ENCODE measurements at places on chromosomes 1 and 21.

- DNase-seq: no peak
Observed at GRCh38 chr1:76158126-76158525, 83.6 kb downstream of the ST6GALNAC3 start.

GRCh38 chr1:216462066-216462775 is 39.0 kb upstream of the USH2A start:
- no peak for DNase-seq

DNA sequence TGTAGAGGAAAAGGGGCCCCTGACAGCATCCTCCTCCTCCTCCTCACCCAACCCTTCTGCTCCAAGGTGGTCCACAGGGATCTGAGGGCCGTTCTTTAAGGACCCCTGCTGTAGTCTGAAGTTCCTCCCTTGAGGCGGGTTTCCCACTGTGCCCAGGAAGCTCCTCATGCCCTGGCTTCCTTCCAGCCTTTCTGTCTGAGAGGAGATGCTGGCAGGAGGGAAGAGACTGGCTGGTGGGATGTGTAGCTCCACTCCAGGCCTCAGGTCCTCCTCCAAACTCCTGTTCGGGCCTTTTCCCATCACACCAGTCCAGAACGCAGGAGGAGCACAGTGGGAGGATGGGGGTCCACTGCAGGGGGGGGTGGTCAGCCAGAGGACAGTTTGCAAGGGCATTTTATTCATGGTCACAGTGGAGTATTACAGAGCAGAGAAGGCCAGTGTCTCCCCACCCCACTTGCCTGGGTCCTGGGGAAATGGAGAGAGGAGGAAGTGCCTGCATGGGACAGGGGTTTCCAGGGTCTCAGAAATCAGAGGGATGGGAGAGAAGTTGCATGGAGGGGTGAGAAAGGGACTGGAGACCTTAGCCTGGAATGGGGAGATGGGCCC is 7.8 kb downstream of the ETV3L start:
- DNase-seq: no peak

DNA sequence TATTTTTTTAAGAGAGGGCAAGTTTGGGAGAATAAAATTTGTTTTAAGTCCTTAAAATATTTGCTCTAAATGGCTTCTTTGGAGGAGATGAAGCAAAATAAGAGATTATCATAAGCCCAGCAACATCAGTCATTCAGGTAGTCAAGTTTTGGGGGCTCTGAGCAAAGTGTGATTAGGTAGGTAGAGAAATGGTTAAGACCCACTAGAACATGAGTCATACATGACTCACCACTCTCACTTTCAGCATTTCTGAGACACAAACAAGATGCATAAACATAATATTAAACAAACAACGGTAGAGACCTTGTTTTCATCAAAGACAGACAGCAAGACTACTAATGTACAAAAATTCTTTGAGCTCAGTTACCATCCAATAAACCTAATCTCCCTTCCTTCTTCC is 272.2 kb downstream of the LMO4 start:
- DNase-seq: no peak

DNA sequence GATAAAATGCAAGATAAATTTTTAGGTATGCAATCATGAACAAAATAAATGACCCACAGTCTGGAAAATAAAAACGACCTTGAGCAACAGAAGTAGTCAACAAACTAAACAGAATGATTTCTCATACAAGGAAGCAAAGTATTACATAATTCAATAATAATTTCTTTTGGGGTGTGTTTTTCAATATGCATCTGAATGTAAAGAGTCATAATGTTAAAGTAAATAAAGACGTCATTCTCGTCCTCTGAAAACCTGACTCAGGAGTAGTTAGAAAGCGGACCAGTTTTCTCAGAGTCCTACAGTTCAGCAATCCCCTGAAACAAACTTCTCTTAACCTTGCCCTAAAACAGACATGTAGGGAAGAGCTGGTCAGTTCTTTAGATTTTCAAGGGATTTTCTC is 18.6 kb downstream of the CDC42BPA start:
- DNase-seq: no peak

- no peak for DNase-seq
Observed at GRCh38 chr1:42736571-42737200, 3.4 kb downstream of the CLDN19 start.

GRCh38 chr1:34125721-34126380 is 39.2 kb downstream of the CSMD2 start:
- no peak for DNase-seq

DNA sequence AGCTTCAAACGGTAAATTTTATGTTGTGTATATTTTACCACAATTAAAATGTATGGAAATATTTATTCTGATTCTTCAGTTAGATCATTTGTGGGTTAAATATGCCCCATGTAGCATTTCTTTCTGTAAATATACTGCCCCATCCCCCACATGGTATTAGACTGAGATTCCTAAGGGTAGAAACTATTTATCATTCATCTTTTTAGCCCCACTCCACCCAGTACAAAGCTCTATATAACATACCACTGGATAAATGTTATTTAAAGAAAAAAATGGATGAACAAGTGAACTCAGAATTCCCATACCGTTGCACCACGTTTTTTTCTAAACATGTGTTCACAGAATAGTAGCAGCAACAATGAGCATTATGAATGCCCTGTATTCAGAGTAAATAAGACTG is 234.0 kb upstream of the IRF2BP2 start:
- DNase-seq: no peak

DNA sequence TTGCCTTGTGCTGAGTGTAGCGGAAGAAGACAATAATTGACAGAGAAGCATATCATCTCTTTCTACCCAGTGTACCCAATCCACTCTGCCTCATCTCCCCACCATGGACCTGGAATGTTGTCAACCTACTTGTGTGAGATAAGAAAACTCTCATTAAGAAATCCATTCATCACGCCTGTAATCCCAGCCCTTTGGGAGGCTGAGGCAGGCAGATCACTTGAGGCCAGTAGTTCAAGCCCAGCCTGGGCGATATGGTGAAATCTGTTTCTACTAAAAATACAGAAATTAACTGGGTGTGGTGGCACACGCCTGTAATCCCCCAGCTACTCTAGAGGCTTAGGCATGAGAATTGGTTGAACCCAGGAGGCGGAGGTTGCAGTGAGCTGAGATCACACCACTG is 209.6 kb downstream of the PBX1 start:
- DNase-seq: no peak

DNA sequence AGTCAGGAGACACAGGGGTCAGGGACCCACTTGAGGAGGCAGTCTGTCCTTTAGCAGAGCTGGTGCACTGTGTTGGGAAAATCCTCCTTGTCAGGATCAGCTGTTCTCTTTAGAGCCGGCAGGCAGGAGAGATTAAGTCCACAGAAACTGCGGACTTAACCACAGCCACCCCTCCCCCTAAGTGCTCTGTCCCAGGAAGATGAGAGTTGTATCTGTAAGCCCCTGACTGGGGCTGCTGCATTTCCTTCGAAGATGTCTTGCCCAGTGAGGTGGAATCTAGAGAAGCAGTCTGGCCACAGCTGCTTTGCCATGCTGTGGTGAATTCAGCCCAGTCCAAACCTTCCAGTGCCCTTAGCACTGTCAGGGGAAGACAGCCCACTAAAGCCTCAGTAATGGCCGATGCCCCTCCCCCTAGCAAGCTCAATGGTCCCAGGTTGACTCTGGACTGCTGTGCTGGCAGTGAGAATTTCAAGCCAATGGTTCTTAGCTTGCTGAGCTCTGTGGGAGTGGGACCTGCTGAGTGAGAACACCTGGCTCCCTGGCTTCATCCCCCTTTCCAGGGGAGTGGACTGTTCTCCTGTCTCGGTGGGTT is 172.8 kb downstream of the ST6GALNAC3 start:
- DNase-seq: no peak

DNA sequence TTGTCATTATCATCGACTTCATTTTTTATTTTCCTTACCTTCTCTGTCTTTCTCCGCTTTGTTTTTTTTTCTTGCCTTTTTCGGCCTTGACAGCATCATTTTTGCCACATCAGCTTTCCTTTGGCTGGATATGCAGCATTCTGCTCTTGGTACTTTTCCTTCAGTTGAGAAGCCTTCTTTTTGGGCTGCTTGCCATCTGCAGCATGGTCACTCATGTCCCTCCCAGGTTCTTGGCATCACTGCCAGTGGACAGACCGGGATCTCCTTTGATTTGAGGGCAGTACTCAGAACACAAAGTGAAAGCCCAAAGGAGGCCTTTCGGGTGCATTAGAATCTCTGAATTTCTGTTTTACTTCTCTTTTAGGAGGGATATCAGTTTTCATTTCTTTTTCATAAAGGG is 3.7 kb upstream of the PARP1 start:
- DNase-seq: no peak

GRCh38 chr1:19359357-19359756 is 47.2 kb downstream of the SLC66A1 start:
- no peak for DNase-seq

GRCh38 chr1:53562291-53562980 is 103.2 kb downstream of the DMRTB1 start:
- DNase-seq: peak; percentile 28

DNA sequence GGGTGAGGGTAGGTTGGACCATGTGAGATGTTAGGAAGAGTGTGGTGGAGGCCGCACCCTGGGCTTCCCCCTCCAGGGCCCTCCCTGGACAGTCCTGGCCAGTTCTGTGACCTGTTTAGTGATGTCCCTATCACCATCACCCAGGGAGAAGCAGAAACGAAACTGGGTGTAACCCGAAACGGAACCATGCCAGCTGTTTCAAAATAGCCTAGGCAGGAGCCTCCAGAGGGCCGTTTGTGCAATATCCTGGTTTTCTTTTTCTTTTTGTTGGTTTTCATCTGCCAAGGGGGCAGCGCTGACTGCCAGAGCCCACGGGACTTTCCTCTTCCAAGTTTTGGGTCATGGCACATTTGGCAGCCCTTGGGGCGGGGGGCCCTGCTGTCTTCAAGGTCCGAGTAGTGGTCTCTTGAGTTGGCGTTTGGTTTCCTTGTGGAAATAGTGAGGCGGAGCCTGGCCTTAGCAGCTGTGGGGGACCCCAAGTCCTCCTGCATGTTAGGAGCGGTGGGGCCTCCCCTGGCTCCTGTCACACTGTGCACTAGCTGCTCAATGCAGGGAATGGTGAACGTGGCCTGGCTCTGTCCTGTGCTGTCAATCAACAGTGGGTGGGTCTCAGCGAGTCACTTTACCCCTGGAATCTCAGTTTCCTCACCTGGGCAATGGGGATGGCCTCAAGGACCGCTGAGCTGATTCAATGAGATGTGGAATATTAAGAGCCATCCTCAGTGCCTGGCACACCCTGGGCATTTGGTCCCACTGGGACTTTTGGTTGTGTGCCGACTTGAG is 90.7 kb downstream of the ARHGEF10L start:
- DNase-seq: no peak

GRCh38 chr1:201877877-201878401 is 10.8 kb upstream of the SHISA4 start:
- peak; percentile 34 for DNase-seq

- no peak for DNase-seq
Observed at GRCh38 chr21:34724857-34725195, 56.0 kb downstream of the CLIC6 start.

- peak; percentile 14 for DNase-seq
Observed at GRCh38 chr1:36567601-36568341, 85.1 kb upstream of the CSF3R start.

DNA sequence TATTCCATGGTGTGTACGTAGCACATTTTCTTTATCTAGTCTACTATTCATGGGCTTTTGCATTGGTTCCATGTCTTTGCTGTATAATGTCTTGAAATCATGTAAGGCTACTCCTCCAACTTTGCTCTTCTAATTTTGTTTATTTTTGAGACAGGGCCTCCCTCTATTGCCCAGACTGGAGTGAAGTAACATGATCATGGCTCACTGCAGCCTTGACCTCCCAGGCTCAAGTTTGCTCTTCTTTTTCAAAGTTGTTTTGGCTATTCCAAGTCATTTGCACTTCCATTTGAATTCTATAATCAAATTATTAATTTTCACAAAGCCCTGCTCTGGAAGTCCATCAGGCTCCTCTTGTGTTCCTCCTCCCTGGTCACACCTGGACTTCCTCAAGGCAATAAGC is 90.2 kb upstream of the SGIP1 start:
- no peak for DNase-seq

GRCh38 chr21:41350436-41351155 is 11.2 kb upstream of the MX2 start:
- no peak for DNase-seq

DNA sequence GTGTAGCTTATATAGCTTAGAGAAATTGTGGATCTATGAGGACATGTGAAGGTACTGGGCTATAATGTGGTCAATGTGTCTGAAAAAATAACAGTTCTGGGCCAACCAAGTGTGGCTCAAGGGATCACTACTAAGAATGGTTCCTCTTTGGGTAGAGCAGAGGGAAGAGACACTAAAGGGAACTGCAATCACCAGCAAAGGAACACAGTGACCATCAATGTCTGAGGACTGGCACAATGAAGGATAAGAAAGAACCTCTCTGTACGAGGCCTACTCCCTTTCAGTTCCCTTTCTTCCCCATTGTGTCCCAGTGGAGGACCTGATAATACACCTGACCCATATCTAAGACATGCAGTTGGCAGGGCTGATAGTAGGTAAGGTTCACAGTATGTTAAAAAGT is 89.9 kb upstream of the JAK1 start:
- DNase-seq: no peak

- no peak for DNase-seq
Observed at GRCh38 chr1:174743654-174744561, 255.8 kb upstream of the CACYBP start.

GRCh38 chr1:82464362-82465001 is 663.7 kb downstream of the ADGRL2 start:
- no peak for DNase-seq

GRCh38 chr1:157371826-157372225 is 180.5 kb downstream of the FCRL5 start:
- DNase-seq: no peak

- DNase-seq: no peak
Observed at GRCh38 chr1:237556911-237557310, 333.8 kb downstream of the ZP4 start.

GRCh38 chr1:25623731-25624130 is 7.1 kb downstream of the MAN1C1 start:
- no peak for DNase-seq

DNA sequence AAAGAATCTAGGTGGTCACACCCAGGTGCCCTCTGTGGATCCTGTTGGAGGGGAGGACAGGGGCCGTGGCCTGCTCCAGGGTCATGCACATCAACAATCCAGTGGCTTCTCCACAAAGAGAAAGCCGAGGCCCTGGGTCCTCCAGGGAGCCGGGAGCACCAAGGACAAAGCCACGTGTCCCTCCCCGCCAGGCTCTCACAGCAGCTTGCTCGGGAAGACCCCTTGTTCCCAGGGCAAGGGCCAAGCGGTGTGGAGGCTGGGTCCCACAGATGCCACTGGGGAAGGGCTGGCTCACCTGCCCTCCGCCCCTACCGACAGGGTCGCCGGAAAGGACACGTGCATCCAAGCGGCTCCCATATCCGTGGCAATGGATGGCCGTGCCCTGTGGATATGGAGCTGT is 192.9 kb upstream of the VAMP3 start:
- DNase-seq: peak; percentile 17

DNA sequence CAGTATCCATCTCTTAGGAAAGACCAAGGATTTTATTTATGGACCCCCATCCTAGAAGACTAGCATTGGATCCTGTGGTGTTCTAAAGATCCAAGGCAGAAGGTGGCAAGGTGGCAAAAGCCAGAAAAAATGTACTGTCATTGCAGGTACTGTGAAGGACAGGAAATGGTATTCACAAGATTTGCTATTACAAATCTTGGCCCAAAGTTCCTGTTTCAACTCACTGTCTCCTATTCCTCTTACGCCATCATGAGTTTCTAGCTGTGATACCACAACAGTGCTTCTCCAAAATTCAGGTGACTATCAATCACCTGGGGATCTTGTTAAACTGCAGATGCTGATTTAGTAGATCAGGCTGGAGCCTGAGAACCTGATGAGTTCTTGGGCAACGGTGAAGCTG is 21.4 kb downstream of the ACP6 start:
- DNase-seq: no peak

Measured in activated naive CD4-positive, alpha-beta T cell treated with anti-CD3 and anti-CD28 coated beads, Interleukin-2, amount 10 ng/mL, durations not matched to agents 7 days and 5 days (primary cell).